ENCODE measurements at places on chromosomes 2 and 18.

DNA sequence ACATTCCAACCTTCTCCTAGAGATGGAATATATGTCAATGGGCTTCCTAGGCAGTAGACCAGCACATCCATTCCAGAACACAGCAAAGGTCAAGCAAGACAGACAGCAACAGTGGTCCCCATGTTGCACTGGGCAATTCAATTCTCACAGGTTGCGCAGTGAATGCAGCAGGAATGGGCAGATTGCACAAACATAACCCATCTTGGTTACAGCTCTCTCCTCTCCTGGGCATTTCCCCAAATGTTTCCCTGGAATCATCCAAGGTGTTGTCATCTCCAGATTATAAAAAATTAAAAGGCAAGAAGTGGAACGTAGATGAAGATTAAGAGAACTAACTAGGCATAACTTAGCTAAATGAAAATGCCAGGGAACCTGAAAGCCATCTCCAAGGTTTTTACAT lies 265.8 kb upstream of the SLC14A2 start:
- no peak for ATAC-seq

DNA sequence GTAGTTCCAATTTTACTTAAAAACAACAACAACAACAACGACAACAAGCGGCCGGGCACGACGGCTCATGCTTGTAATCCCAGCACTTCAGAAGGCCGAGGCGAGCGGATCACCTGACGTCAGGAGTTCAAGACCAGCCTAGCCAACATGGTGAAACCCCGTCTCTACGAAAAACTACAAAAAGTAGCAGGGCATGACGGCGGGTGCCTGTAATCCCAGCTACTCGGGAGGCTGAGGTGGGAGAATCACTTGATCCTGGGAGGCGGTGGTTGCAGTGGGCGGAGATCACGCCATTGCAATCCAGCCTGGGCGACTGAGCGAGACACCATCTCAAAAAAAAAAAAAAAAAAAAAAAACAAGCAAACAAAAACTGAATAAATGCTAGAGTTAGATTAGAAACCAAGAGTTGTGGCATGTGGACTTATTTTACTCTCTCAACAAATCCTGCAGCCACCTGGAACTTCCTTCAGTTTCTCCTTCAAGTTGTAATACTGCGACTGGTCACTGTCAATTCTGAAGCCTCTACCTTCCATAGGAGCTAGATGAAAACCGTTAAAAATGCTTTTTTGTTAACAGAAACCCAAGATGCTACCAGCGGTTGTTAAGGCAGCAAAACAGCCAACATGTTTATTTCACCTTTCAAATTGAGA lies 1.3 kb downstream of the ATP5F1A start:
- no peak for ATAC-seq

DNA sequence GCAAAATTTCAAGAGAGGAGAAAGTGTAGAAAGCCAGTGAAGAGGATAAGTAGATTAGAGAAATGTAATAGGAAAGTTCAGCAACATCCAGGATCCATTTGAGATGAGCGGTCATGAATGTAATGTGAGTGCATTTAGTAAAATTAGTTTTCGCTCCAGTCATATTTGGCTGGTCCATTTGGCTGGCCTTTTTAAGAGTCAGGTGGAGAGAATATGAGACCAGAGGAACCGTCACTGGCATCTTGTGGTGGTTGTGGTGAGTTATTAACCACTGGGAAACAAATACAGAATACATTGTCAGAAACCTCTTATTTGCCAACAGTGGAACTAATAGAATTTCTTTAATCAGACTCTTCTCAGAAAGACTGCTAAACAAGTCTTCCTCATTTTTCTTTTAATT lies 1064.3 kb upstream of the CDH2 start:
- ATAC-seq = no peak

DNA sequence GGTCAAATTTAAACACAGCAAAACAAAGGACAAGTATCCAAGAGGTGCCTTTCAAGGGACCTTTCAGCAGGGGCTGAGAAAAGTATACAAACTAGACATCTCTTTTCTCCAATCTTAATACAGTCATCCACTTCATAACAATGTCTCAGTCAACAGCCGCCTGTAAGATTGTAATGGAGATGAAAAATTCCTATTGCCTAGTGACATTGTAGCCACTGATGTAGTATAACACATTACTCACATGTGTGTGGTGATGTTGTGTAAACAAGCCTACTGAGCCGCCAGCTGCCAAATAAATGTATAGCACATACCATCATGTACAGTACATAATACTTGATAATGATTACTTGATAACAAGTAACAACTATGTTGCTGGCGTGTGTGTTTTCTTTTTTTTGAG lies 31.0 kb downstream of the VIT start:
- ATAC-seq = no peak

- no peak for ATAC-seq
Measured at GRCh38 chr2:607172-607571, 70.0 kb downstream of the TMEM18 start.

DNA sequence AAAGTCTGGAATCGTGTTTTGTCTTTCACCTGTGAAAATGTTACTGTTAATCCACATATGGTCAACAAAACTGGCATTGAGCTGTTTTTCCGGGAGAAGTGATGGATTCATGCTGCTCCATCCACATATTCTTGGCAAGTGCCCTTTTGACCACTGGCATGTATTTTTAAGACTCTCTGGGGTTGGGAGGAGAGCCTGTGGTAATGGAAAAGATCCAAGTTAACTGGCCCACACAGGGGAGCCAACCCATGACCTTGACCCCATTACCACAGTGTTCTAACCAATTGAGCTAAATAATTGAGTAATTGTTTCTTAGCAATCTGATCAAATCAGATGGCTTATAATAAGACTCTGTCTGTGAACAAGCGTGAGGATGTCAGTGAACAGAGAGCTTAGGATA lies 296.2 kb upstream of the NRP2 start:
- peak; percentile 84 for ATAC-seq

- no peak for ATAC-seq
Measured at GRCh38 chr2:186883666-186884065, 34.7 kb upstream of the ZSWIM2 start.

DNA sequence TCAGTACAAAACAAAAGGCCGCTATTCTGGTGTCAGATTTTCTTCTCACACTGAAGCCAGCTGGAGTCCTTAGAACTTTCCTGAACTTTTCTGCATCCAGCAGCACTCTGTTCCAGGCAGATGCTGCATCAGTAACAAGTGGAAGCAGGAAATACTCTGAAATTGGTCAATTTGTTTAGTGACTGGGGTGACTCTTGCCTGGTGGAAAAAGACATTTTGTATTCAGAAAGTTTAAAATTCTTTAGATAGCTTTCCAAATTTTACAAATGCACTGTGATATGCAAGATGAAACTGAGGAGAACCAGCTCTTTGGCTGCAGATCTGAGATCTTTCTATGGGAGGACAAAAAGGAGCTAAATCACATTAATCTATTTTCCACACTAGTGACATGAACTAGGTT lies 385.7 kb downstream of the NRXN1 start:
- no peak for ATAC-seq

DNA sequence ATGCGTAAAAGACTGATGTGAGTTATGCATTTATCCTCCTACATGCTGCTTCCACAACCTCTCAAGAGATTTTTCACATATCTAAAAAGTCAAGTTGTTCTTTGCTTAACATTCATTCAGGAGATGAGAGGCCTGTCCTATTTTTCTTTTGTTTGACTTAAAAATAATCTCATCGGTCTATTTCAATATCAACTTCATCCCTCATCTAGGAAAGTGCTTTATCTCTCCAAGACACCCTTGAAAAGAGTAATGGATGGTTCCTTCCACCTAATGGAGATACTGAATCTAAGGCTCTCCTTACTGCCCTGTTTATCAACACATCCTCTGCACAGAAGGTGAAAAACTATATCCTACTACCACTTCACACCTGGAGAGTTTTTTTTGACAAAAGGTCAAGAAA lies 2.4 kb downstream of the NFE2L2 start:
- ATAC-seq = no peak

GRCh38 chr2:36266536-36267121 lies 88.9 kb upstream of the CRIM1 start:
- ATAC-seq = no peak

All from SK-N-SH treated with all-trans-retinoic acid at 6 μM for 48 hours (cell line).